ENCODE measurements at places on chromosomes 3 and 15. TPM values are rescaled to one million over a fixed set of nuclear protein-coding genes. Genes with fewer than 3 reads are reported as not detected.

ACKR2 gene
- total RNA-seq: not detected

CHCHD6 gene
- total RNA-seq: 20.6 TPM

DNA sequence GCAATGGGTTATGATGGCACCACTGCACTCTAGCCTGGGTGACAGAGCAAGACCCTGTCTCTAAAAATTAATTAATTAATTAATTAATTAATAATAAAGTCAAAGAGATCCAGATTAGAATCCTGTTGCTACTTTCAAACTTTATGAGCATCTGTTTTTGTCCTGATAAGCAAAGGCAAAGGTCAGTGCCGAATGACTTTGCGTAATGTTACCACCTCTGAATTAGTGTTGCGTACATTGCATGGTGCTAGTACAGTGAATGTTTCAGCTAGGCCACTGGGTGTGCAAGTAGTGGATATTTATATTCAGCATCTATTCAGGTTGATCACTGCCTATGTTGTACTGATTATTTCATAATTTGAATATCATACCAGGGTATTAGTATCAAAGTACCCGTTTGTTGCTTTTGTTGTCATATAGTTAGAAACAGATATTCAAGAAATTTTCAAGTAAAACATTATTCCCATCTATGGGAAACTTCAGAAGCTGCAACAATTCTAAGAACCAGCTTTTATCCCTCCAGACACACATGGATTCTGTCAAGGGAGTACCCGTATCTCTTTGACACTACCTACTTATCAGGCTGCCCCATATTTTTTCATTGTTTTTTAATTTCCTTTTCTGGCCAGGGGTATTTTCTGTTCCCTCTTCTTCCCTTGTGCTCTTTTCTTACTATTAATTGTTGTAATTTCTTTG, 127.1 kb upstream of the GRM7 start:
- H3K27me3 ChIP-seq: no peaks in the 10 kb centered on the region
- no peak for DNase-seq
- no peak overlapping the region for H3K27ac ChIP-seq
- H3K4me3 ChIP-seq: no peak overlapping the region

- no peaks in the 10 kb centered on the region for H3K27me3 ChIP-seq
- DNase-seq: no peak
- no peak overlapping the region for H3K27ac ChIP-seq
- H3K4me1 ChIP-seq: peaks cover 4% of the 10 kb centered on the region
- H3K4me3 ChIP-seq: no peak overlapping the region
These were observed 125.7 kb downstream of the TBL1XR1 start for GRCh38 chr3:177071496-177072156.

DNA sequence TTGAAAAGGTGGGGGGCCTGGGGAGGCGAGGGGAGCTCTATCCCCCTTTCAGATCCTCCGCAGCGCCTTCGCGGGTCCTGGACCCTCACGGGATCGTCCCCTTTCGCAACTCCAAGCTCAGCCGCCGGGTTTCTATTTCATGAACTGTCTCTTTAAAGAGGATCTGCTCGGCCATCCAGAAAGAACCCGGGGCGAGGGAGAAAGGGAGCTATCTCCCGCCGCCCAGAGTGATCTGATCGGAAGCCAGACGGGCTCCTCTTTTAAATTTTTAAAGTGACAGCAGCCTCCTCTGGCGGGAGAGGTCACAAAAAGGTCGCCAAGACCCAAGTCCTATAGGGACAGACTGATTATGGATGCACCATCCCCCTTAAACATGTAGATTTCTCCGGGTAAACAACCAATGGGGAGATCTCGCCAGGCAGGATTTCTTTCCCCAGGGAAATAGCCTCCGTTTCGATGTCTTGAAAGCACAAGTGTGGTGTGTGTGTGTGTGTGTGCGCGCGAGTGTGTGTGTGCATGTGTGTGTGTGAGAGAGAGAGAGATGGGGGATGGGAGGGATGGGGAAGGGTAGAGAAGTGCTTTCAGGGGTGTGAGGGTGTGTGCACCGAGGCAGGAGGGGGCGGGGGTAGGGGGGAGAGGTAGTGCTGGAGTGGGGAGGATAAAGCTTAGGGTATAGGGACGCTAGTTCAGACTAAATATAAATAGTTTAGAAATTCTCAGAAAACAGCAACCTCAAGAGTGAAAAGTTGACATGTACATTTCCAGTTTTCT, 516.1 kb downstream of the MECOM start:
- H3K27ac ChIP-seq: peak overlapping the region; percentile 98
- peaks cover 2% of the 10 kb centered on the region for H3K4me1 ChIP-seq
- H3K27me3 ChIP-seq: no peaks in the 10 kb centered on the region
- H3K36me3 ChIP-seq: no peaks in the 10 kb centered on the region
- peak overlapping the region; percentile 84 for H3K4me3 ChIP-seq

GRCh38 chr3:184238246-184238818, 8.9 kb downstream of the VWA5B2 start:
- peaks cover 14% of the 10 kb centered on the region for H3K27me3 ChIP-seq
- peaks cover 11% of the 10 kb centered on the region for H3K36me3 ChIP-seq
- no peak overlapping the region for H3K27ac ChIP-seq
- H3K4me1 ChIP-seq: no peaks in the 10 kb centered on the region
- H3K4me3 ChIP-seq: no peak overlapping the region
- no peak for DNase-seq

- no peaks in the 10 kb centered on the region for H3K27me3 ChIP-seq
- H3K4me1 ChIP-seq: peaks cover 12% of the 10 kb centered on the region
These were observed 631.6 kb upstream of the KCNMB2 start for GRCh38 chr3:177904621-177905020.

DNA sequence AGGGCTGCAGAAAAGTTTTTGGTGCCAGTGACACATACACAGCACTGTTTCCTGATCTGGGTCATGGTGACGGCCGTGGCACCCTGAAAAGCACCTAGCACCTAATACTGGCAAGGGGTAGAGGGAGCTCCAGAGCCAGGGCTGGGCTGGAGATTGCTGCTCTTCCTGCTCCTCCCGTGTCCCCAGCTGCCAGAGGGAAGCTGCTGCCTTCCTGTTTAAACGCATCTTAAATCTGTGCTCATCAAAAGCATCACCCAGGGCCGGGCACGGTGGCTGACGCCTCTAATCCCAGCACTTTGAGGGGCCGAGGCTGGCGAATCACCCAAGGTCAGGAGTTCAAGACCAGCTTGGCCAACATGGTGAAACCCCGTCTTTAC, 156.7 kb upstream of the MEF2A start:
- H3K36me3 ChIP-seq: no peaks in the 10 kb centered on the region
- peaks cover 10% of the 10 kb centered on the region for H3K4me1 ChIP-seq
- DNase-seq: peak; percentile 60
- no peak overlapping the region for H3K4me3 ChIP-seq
- H3K27me3 ChIP-seq: no peaks in the 10 kb centered on the region
- H3K27ac ChIP-seq: no peak overlapping the region

Data from IMR-90 (cell line).